GM12878 (cell line): ENCODE measurements at places on chromosomes 12 and 14. TPM values are rescaled to one million over a fixed set of nuclear protein-coding genes. Genes with fewer than 3 reads are reported as not detected.

GRCh38 chr12:31002999-31003398 lies 70.7 kb upstream of the DDX11 start:
- no peak overlapping the region for H3K27ac ChIP-seq
- no peak overlapping the region for H3K4me3 ChIP-seq
- H3K36me3 ChIP-seq = no peaks in the 10 kb centered on the region
- peak; percentile 23 for DNase-seq
- H3K27me3 ChIP-seq = no peaks in the 10 kb centered on the region
- no peaks in the 10 kb centered on the region for H3K4me1 ChIP-seq

GRCh38 chr14:74333909-74334308 lies 14.4 kb upstream of the VRTN start:
- no peak overlapping the region for H3K27ac ChIP-seq
- no peak overlapping the region for H3K4me3 ChIP-seq
- H3K4me1 ChIP-seq = no peaks in the 10 kb centered on the region
- H3K27me3 ChIP-seq = no peaks in the 10 kb centered on the region; the same call in none of the 2 replicates

DNA sequence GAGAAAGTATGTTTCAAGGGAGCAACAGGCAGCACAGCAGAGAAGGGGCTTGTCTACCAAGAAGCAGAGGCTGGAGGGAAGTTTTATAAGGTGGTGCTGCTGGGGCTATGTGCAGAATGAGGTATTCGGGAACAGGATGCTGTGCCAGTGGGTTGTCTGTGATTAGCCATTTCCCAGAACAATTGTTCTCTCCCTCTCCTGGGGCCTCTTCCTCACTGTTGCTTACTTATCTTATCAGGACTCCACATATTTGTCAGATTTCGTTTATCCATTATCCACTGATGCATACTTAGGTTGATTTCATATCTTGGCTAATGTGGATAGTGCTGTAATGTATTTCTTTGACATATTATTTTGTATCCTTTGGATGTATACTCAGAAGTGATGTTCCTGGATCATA lies 195.1 kb upstream of the RTL1 start:
- H3K4me3 ChIP-seq = no peak overlapping the region
- H3K36me3 ChIP-seq = no peaks in the 10 kb centered on the region
- no peak for DNase-seq
- H3K4me1 ChIP-seq = no peaks in the 10 kb centered on the region
- H3K27ac ChIP-seq = no peak overlapping the region
- H3K27me3 ChIP-seq = no peaks in the 10 kb centered on the region

GRCh38 chr12:958588-959123 lies 9.2 kb upstream of the RAD52 start:
- peaks cover 8% of the 10 kb centered on the region; the same call in 1 of the 2 replicates for H3K27me3 ChIP-seq
- H3K36me3 ChIP-seq = no peaks in the 10 kb centered on the region
- no peak overlapping the region for H3K4me3 ChIP-seq
- H3K27ac ChIP-seq = no peak overlapping the region
- H3K4me1 ChIP-seq = peaks cover 4% of the 10 kb centered on the region; the same call in 1 of the 2 replicates
- DNase-seq = peak; percentile 61

Gene KRT82
- not detected in 2 replicates for total RNA-seq

Gene PPM1H
- total RNA-seq = 0.45 and 0.56 TPM in 2 replicates

Gene RNF10
- 118 and 127 TPM in 2 replicates for total RNA-seq

Gene C12orf56
- not detected in 2 replicates for total RNA-seq
